ENCODE measurements at places on chromosomes 3 and 15. TPM values are rescaled to one million over a fixed set of nuclear protein-coding genes. Genes with fewer than 3 reads are reported as not detected.

GREM1 gene
- polyA plus RNA-seq, result not detected

RAB6B gene
- 2.1 TPM for polyA plus RNA-seq

MCF2L2 gene
- 0.15 TPM for polyA plus RNA-seq

LYZL4 gene
- polyA plus RNA-seq, result 0.41 TPM

DNA sequence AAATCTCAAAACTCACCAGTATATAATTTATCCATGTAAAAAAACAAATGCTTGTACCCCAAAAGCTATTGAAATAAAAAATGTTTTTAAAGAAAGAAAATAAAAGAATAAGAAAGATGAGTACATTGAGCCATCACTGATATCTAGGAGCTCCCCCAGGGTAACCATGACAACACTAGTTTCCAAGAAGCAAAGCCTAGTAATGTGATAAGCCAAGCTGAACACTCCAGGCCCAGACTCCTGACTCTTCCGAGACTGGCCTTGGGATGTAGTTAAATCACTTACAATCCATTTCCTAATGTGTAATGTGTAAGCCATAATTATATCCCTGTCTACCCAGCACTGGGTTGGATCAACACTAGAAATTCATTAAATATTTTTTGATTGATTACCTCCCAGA is 21.1 kb upstream of the ATP8B4 start:
- DNase-seq, result no peak

- no peak for DNase-seq
Observed at GRCh38 chr3:113005611-113006010, 14.8 kb downstream of the GTPBP8 start.

GRCh38 chr15:72724028-72724427 is 38.0 kb downstream of the BBS4 start:
- DNase-seq, result no peak

DNA sequence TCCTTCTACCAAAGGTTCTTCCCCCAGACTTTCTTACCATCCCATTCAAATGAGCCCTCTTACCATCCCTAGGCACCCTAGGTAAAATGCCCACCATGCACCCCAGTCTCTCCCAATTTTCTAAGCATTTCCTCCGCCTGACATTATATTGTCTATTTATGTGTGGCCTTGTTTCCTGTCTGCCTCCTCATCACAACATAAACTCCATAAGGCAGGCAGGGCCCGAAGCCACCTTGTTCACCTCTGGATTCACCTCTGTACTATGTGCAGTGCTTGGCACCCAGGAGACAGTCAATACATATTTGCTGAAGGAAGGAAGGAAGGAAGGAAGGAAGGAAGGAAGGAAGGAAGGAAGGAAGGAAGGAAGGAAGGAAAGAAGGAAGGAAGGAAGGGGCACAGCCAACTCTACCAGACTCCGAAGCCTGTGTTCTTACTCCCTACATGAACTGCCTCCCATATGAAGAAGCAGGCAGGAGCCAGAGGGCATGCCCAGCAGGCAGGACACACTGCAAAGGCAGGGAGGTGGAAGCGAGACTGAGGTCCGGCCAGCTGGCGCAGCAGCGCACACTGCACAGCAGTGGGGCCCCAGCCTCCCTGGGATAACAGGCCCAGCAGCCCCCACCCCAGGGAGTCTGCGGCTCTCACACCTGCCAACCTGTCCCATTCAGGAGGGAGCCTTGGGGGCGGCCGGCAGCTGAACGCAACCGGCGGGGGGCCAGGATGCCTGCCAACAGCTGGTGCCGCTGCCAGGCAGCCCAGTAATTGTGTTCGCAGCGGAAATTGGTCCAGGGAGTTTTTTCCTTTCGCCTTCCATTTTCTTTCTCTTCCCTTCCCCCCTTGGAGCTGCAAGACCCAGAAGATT is 106.0 kb upstream of the LINGO1 start:
- no peak for DNase-seq
